GM04504 (cell line): ENCODE measurements at places on chromosomes 11 and 22.

DNA sequence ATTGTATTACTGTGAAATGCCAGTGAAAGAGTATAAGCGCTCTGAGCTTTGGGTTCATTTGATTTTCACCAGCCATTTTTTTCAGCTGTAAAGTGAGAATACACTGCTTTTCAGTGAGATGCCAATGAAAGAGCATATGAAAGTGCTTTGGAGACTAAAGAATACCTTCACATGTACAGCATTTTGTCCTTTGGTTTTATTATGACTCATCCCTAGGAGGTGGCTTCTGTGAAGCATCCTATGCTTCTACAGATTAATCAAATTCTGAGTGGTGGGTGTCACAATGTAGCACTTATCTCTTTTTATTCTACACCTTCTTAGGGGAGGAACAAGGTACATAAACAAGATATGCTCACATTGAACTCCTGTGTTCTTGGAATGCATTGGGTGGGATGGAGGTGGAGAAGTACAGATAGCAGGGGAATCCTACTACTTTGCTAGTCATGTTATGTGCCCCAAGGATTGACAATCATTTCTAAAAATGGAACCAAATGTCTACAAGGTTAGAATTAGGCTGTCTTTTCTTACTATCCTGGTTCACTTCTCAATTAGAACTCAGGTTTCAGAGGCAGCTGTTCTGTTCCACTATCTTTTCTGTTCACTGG, 18.7 kb downstream of the TRIM44 start:
- DNase-seq, result no peak

GRCh38 chr22:49577168-49578060, 250.3 kb downstream of the BRD1 start:
- DNase-seq, result no peak

GRCh38 chr11:63609536-63609935, 4.7 kb downstream of the PLAAT3 start:
- DNase-seq, result no peak

DNA sequence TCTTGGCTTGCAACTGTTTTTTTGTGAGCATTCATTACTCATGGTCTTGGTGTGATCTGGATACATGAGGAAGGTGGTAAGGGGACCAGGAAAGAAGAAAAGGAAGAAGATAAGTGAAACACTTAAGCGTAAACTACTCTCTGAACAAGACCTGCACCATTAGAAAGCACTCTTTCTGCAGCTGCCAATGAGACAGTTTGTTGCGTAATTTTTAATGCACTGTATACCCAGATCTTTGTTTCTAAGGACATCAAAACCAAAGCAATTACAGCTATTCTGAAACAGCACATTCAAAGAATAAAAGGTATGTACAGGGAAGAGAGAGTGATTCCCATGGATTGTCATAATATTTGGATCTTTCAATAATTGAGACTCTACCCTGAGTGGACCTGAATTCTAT, 147.4 kb downstream of the BLID start:
- DNase-seq, result no peak

- peak; percentile 61 for DNase-seq
Measured at GRCh38 chr11:78039919-78040671, 17.0 kb upstream of the KCTD14 start.

GRCh38 chr22:20867179-20868024, 8.6 kb downstream of the SNAP29 start:
- no peak for DNase-seq

- no peak for DNase-seq
Measured at GRCh38 chr22:30043161-30043560, 37.1 kb upstream of the HORMAD2 start.

DNA sequence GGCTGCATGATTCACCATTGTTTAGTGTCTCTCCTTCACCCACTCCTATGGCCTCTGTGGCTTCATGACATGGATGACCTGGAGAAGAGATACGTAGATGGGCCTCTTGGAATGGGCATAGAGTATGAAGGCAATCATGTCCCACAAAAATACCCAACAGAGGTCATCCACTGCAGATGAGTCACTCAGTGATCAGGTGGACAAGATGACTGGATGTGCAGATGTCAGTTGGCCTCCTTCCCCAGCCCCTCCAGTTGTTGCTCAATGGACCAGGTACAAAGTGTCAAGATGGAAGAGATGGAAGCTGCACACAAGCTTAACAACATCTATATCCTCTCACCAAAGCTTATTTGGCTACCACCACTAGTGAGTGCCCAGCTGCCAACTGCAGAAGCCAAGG, 41.0 kb upstream of the CLPB start:
- no peak for DNase-seq

DNA sequence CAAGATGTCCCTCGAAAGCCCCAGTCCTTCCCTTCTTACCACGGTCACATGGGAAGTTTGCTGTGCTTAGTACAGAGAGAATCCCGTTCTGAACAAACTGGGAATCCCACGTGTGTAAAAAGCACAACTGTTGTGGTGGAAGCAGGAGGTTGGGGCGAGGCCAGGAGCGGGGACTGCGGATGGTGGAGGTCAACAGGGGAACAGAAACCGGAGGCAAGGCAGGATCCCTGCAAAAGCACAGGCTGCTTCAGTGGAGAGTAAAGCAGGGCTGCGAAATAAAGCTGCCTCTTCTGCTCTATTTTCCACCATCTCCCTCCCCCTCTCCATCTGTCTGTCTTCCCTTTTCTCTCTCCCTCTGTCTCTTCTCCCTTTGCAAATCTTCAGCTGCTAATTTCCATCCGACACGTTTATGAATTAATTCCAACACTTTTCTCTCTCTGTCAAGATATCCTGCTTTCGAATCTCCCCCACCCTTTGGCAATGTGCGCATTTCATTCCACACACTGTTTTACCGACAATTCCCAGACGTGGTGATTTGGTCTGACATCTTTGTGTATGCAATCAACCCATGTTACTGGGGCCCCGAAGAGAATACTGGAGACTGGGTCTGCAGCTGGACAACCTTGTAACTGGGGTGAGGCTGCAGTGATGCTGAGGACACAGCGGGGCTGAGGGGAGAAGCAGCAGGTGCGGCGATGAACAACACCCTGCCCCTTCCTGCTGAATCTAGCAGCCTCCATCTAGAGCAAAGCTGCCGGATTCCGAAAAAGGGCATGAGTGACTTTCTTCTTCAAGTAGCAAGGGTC, 571.8 kb downstream of the OPCML start:
- no peak for DNase-seq

- no peak for DNase-seq
Measured at GRCh38 chr11:108224911-108225786, 2.3 kb downstream of the ATM start.

- no peak for DNase-seq
Measured at GRCh38 chr11:101049123-101049522, 80.5 kb downstream of the PGR start.

- no peak for DNase-seq
Measured at GRCh38 chr11:134485316-134485715, 73.3 kb upstream of the B3GAT1 start.

GRCh38 chr11:36268337-36268985, 20.8 kb downstream of the COMMD9 start:
- no peak for DNase-seq

DNA sequence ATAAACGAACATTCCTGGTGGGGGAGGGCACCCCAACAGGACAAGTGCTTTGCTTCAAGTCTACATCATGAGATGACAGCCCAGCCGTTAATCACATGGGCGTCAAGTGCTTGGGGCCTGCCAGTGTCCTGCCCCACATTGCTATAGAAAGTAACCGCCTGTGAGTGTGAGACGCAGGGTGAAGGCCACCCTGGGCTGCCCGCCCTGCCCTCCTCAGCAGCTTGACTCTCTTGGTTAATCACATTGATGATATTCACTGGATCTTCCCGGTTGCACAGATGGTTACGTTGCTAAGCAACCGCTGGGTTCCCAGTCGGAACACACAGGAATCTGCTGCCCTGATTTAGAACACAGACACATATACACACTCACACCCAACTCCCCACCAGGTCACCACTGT, 79.3 kb downstream of the CTTN start:
- no peak for DNase-seq

DNA sequence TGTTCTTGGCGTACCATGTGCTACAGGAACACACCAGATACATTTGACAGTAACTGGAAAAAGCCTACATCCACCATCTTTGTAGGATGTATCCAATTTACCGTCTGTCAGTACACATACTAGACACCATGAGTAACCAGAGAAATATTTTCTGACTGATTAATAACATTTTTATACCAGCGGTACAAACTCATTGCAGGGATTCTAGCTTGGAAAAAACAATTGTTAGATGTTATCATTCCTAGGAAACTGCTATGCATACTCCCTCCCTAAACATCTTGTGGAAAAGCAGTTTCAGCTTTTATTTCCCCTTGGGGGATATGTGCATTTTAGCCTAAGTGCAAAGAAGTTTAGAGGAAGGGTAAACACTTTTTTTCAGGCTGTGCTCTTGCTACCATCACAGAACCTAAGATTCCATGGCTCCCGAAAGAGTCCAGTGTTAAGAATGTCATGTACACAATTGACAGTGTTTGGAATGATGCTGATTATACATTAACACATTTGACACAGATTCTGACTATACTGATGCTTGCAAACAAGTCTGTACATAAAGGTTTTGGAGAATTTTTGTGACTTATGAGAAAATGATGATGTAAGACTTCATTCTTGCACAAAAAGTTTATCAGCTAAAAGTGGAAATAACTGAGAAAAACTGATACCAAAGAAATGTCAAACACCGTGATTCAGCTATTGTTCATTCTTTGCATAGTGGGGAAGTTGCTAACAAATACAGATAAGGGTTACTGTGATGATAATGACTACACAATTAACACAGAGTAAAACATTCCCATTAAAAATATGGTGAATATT, 23.7 kb downstream of the NCF4 start:
- peak; percentile 3 for DNase-seq

GRCh38 chr11:8679006-8679405, 3.5 kb downstream of the TRIM66 start:
- no peak for DNase-seq

DNA sequence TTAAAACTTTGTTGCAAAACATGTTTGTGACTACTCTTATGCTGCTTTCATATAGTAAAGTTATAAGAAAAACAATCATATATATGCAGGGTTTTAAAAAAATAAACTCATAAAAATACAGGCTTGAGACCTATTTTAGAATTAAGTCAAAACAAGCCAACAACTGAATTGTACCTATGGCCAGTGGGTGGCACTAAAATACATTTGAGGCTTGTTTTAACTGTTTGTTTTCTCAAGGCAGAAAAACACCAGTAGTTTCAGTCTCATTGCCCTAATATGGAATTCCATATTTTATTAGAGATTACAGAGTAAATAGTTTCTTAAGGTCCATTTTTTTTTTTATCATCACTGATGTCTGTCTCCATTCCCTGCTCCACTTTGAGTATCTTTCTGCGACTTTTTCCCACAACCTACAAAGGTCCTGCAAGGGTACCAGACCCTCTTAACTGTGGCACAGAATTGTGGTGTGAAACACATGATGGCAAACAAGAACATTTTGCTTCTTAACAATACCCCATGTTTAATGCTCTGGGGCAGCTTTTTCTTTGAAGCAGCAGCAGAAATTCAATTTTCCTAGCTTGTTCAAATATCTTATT, 8.5 kb upstream of the CCDC89 start:
- no peak for DNase-seq

DNA sequence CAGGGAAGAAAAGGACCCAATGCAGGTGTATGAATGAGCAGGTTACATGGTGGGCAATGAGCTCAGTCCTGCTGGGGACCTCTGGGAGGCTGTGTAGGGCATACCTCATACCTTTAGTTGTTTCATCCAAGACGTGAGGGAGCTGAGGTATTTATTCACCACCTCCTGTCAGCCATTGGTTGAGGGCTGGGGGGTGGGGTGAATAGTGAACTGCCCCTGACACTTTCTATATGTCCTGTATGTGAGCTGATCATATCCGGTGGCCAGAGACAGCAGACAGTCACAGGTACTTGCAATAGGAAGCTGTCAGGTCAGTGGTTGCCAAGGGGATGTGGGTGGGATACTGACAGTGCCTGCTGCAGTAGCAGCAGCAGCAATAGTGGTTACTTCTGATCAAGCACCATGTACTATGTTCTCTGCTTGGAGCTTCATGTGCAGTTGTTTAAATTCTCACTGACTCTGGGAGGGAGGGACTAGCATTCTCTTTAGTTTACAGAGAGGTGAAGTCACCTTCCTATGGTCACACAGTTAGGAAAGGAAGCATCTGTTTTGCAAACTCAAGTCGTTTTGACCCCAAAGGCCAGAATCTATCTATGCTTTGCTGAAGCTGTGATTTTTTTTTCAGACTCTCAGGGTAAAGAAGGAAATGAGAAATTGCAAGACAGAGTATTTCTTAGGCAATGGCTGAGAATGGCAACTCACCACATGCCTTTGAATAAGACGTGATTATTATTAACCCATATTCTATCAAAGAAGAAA, 54.0 kb downstream of the MIAT start:
- DNase-seq, result no peak

DNA sequence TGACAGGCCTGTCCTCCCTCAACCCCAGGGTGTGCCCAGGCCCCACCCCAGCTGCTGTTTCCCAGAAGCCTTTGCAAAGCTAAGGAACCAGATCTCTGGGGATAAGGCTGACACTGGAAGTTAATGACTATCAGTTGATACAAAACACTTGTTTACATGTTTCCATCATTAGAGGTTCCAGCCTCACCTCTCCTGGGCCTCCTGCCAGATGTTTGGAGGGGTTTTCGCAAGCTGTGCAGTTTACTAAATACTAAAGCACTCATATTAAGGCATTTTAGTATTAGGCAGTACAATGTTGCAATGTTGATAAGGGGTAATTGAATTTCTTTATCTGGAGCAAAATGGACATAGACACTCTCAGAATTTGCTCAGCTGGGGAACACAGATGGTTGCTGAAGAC, 218.7 kb downstream of the INSC start:
- DNase-seq, result no peak

GRCh38 chr11:78451371-78452150, 33.9 kb upstream of the GAB2 start:
- no peak for DNase-seq

DNA sequence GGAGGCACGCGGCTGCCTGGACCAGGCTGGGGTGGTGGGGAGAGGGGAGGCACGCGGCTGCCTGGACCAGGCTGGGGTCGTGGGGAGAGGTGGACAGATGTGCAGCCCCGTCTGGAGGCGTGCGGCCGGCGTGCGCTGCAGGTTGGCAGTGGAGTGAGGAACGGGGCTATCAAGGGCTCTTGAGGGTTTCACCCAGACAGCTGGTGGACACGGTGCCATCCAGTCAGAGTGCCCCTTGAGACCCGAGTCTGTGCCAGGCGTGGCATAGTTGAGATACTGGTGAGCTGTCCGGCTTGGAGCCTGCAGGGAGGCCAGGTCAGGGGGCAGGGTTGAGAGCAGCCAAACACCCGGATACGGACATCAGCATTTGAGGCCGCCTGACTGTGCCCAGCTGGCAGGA, 1.5 kb upstream of the GRAMD4 start:
- DNase-seq, result no peak

- no peak for DNase-seq
Measured at GRCh38 chr11:96758957-96759356, 369.1 kb downstream of the JRKL start.

GRCh38 chr11:3129181-3129590, 35.9 kb downstream of the OSBPL5 start:
- no peak for DNase-seq

GRCh38 chr22:30655532-30655931, 12.1 kb downstream of the DUSP18 start:
- DNase-seq, result no peak

- no peak for DNase-seq
Measured at GRCh38 chr11:62921573-62922188, 518 bp upstream of the CHRM1 start.
